ENCODE measurements at places on chromosomes 2 and 18.
A peak's percentile ranks its signal among the peaks of the same experiment; 100 is the strongest.

- DNase-seq, result no peak
These were observed 278.3 kb downstream of the SETBP1 start for GRCh38 chr18:44959013-44959412.

- DNase-seq, result no peak
These were observed 6.5 kb upstream of the IMPA2 start for GRCh38 chr18:11974741-11975325.

- no peak for DNase-seq
These were observed 25.4 kb downstream of the SP100 start for GRCh38 chr2:230441227-230441897.

GRCh38 chr2:177784745-177785067 lies 287.9 kb downstream of the PDE11A start:
- DNase-seq, result no peak

DNA sequence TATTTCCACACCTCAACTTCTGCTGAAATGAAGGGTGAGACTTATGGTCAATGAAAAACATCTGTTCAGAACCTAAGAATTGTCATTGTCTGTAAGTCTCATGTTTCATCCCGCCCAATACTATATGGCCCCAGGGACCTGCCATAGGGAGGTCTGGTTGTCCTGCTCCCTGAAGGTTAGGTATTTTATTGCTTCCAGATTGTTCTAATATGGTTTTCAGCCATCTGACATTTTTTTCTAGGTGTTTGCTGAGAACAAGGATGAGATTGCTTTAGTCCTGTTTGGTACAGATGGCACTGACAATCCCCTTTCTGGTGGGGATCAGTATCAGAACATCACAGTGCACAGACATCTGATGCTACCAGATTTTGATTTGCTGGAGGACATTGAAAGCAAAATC lies 7.3 kb downstream of the XRCC5 start:
- no peak for DNase-seq

- no peak for DNase-seq
These were observed 69.4 kb upstream of the SMAD2 start for GRCh38 chr18:47999801-48000248.

- DNase-seq, result no peak
These were observed 560.4 kb upstream of the KLHL29 start for GRCh38 chr2:22824618-22825017.

GRCh38 chr2:24912523-24912922 lies 7.5 kb downstream of the ADCY3 start:
- no peak for DNase-seq

- no peak for DNase-seq
These were observed 99.3 kb downstream of the MAP2 start for GRCh38 chr2:209523041-209523740.

DNA sequence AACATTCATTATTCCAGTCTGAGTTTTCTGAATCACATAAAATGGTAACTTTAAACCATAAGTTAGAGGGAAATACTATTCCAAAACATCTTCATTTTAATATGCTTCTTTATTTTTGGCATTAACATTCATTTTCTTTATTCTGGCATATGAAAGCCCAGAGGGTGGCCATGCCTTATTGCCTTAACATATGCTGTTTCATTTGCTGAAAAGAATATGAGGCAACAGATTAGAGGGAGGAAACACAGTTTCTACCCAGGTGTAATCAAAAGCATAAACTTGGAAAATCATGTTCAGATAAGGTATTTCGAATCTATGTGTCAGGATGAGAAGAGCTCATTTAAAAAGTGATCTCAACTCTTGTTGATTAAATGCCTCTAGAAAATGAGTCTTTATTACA lies 379.9 kb upstream of the DSEL start:
- no peak for DNase-seq

GRCh38 chr2:229715895-229716507 lies 1.6 kb upstream of the DNER start:
- DNase-seq, result peak; percentile 49

GRCh38 chr2:109333414-109334210 lies 204.6 kb downstream of the SH3RF3 start:
- DNase-seq, result no peak

DNA sequence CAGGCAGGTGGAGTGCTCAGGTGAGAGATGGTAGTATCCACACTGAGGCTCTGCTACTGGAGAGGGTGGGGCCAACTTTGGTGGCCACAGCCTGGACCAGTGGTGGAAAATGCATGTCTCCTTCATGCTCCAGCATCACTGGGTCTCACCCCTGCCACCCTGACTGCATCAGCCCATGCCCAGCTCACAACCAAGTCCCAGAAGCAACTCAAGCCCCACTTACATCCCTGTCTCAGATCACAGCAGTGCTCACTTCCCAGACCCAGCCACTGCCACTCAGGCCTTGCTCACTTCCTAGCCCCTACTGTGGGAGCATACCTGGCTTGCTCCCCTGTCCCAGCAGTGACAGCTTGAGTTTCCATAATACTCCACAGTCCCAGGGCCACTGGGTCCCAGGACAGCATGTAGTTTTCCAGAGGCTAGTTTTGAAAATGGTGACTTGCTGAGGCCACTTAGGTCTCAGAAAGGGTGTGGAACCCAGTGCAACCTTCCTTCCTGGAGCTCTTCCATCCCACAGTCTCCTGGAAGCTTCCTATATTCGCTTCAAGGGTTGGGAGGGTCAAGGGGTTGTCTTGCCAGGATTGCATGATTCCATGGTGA lies 58.8 kb downstream of the GPC1 start:
- DNase-seq, result no peak

DNA sequence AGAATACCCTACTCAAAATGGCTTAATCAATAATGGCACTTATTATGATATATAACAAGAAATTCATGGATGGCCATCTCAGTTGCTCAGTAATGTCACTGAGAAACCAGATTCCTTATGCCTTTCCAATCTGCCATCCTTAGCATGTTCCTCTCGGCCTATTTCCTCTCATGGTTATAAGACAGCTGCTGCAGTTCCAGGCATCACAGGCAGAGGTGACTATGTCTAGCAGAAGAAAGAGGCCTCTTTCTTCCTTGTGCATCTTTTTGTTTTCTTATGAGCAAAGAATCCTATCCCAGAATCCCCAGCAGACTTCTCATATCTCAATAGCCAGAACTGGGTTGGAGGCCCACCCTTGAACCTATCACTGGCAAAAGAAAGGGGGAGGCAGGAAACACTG lies 310.6 kb upstream of the SPRED2 start:
- no peak for DNase-seq

- DNase-seq, result peak; percentile 20
These were observed 57.6 kb downstream of the EPHA4 start for GRCh38 chr2:221514305-221515040.

- DNase-seq, result no peak
These were observed 180.9 kb downstream of the ZBTB7C start for GRCh38 chr18:48228301-48228715.

GRCh38 chr2:207260021-207260420 lies 94.3 kb upstream of the KLF7 start:
- DNase-seq, result no peak

GRCh38 chr18:14970027-14970426 lies 222.1 kb downstream of the ANKRD30B start:
- DNase-seq, result no peak

- DNase-seq, result no peak
These were observed 203.3 kb downstream of the TCF4 start for GRCh38 chr18:55384551-55385275.

- no peak for DNase-seq
These were observed 548.1 kb upstream of the GYPC start for GRCh38 chr2:126107883-126108282.

- DNase-seq, result no peak
These were observed 118.4 kb downstream of the ARL4C start for GRCh38 chr2:234378440-234378839.

DNA sequence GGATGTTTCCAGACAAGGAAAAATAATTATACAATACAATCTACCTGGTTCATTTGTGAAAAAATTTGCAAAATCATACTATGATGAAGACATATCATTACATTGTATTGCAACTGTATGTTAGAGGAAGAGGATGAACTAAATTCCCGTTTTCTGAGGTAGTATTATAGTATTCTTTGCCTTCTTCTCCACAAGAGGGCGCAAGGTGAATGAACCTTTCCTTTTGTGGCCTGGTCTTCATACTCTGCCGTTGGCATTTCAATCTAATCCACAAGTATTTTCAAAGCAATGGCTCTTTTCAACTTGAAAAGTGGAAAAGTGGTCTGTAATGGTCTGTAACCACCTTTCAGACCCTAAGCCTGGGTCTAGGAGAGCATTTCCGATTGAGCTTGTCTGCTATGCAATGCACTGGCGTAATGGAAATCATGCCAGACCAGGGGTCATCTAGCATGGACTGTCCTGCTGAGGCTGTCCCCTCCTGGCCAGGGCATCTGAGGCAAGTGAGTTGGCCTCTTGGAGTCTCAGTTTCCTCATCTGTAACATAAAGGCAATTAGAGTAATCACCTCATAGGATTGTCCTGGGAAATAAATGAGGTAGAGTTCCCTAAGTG lies 30.8 kb upstream of the ZNF396 start:
- DNase-seq, result peak; percentile 55

DNA sequence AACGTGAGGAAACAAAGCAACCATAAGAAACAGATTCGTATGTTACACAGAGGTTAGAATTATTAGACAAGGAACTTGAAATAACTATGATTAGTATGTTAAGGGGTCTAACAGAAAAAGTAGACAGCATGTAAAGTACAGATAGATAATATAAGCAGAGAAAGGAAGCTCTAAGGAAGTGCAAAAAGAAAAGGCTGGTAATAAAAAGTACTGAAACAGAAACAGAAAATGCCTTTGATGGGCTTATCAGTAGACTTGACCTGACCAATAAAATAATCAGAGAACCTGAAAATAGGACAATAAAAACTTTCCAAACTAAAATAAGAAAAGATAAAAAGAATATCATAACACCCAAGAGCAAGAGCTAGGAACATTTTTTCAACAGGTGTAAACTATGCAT lies 225.8 kb downstream of the RND3 start:
- no peak for DNase-seq

GRCh38 chr2:51511002-51511401 lies 479.1 kb upstream of the NRXN1 start:
- DNase-seq, result no peak

GRCh38 chr2:538646-539045 lies 138.6 kb downstream of the TMEM18 start:
- no peak for DNase-seq

- no peak for DNase-seq
These were observed 17.1 kb downstream of the EDAR start for GRCh38 chr2:108971661-108972566.

- DNase-seq, result no peak
These were observed 645.0 kb downstream of the IRS1 start for GRCh38 chr2:226154610-226155009.

DNA sequence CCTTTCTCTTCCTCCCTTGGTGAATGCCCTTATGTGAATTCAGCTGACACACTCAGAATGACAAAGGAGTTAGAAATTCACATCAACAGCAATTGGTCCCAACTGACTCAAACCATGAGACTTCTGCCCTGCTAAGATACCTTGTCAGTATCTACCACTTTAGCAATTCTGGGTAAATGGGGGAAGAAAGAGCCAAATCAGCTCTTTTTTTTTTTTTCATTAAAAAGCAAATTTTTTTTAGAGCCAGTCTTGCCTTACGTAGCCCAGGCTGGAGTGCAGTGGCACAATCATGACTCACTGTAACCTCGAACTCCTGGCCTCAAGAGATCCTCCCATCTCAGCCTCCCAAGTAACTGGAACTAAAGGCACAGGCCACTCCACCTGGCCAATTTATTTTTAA lies 1.7 kb upstream of the PPP4R1 start:
- DNase-seq, result no peak

Data from NCI-H774 (cell line).